Activated B cell treated with CpG ODN at 0.5 μM for 24 hours (primary cell): ENCODE measurements at places on chromosomes 5 and 9. TPM values are rescaled to one million over a fixed set of nuclear protein-coding genes. Genes with fewer than 3 reads are reported as not detected.

Gene NR6A1
- total RNA-seq: 2.3 and 3.1 TPM in 2 replicates

Gene TAF11L10
- not detected in 2 replicates for total RNA-seq

Gene GLRA1
- not detected in 2 replicates for total RNA-seq

Gene KIF4B
- total RNA-seq: not detected in 2 replicates

Gene CCNO
- not detected in 2 replicates for total RNA-seq

Gene OBP2B
- total RNA-seq: not detected in 2 replicates

Gene DAB2
- not detected in 2 replicates for total RNA-seq

Gene CD72
- total RNA-seq: 118 and 125 TPM in 2 replicates

DNA sequence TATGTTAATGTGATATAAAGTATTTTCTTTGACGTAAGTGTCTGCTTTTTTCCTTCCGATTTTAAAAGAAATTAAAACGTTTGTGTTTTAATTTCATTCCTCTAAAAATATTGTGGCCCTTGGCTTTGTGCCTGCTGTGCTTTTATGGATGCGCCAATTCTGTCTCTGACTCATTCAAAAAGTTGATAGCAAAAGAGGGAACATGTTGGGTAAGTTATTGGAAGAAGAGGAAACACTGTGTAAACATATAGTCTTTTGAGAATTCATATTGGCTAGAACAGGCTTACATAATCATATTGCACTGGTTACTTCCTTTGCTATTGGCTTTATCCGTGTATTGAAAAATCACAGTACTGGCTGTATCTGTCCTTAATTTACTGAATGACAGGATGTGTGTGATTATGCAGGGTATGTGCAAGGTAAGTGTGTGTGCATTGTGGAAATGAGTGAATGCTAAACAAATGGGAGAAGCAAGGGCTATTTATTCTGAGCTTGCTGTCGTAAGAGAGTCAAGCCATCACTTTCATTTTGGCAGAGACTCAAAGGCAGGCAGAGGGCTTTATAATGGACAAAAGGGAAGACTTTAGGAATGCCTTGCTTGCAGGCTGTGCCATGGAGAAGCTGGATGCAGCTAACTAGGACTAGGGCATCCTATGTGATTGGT, 67.8 kb downstream of the SGCD start:
- H3K27me3 ChIP-seq: no peaks in the 10 kb centered on the region
- no peak for DNase-seq
- H3K4me1 ChIP-seq: no peaks in the 10 kb centered on the region
- H3K4me3 ChIP-seq: no peak overlapping the region
- H3K36me3 ChIP-seq: no peaks in the 10 kb centered on the region
- no peak overlapping the region for H3K27ac ChIP-seq

GRCh38 chr5:13809921-13810320, 134.6 kb downstream of the DNAH5 start:
- H3K36me3 ChIP-seq: no peaks in the 10 kb centered on the region
- no peak overlapping the region for H3K4me3 ChIP-seq
- no peak overlapping the region for H3K27ac ChIP-seq
- no peak for DNase-seq

GRCh38 chr5:72383726-72384125, 63.6 kb downstream of the PTCD2 start:
- H3K27ac ChIP-seq: no peak overlapping the region
- H3K27me3 ChIP-seq: peaks cover 3% of the 10 kb centered on the region
- H3K36me3 ChIP-seq: no peaks in the 10 kb centered on the region
- H3K4me3 ChIP-seq: no peak overlapping the region

- peaks cover 5% of the 10 kb centered on the region for H3K27me3 ChIP-seq
- H3K27ac ChIP-seq: no peak overlapping the region
- no peak for DNase-seq
- no peak overlapping the region for H3K4me3 ChIP-seq
- H3K36me3 ChIP-seq: no peaks in the 10 kb centered on the region
- H3K4me1 ChIP-seq: no peaks in the 10 kb centered on the region
These were observed 74.0 kb downstream of the NSG2 start for GRCh38 chr5:174119468-174119881.

DNA sequence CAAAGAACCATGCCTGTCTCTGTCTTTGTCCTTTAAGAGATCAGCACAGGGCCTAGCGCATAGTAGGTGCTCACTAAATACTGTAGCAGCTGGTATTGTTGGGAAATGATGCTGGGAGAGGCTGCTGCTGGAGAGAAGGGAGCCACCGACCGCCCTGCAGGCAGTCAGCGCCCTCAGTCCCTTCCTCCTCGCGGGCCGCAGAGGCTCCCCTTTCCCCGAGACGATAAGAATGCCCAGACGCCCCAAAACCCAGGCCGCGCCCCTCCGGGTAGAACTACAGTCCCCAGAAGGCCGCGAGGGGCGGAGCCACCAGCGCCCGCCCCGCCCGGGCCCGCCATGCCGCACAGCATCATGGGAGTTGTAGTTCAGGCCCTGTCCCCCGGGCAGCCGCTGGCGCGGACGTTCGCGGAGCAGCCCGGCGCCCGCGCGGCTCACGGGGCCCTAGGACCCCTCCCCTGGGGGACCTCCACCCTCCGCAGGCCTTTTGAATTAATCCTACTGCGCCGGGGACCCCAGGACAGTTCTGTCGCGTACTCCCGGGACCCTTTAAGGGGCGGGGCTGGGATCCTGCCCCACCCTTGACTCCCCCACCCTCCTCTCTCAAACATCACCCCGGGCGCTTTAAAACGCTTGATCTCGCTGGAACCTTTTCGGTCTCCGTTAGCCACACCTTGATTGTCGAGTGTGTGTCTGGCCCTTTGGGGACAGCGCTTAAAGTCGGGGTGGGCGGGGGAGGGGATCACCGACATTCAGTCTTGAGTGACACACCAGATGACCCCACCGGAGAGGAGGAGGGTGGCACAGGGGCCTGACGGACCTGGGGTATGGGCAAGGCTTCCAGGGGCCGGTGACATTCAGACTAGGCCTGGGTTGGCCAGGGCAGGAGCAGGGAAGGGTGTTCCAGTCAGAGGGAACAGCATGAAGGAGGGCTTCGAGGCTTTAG, 24.8 kb upstream of the IER5L start:
- H3K27me3 ChIP-seq: peaks cover 6% of the 10 kb centered on the region
- peak overlapping the region; percentile 73 for H3K27ac ChIP-seq
- peak overlapping the region; percentile 81 for H3K4me3 ChIP-seq
- no peaks in the 10 kb centered on the region for H3K4me1 ChIP-seq

GRCh38 chr9:137590469-137591383, at the start of gene ZMYND19:
TSS of gene ZMYND19 (minus strand) at chr9:137590512. CDS start at chr9:137590263, 249 bp downstream.
- H3K27me3 ChIP-seq: peaks cover 1% of the 10 kb centered on the region
- H3K4me3 ChIP-seq: peak within 1 kb of the TSS; percentile 98
- DNase-seq: peak; percentile 95
- H3K27ac ChIP-seq: peak within 1 kb of the TSS; percentile 92
- peaks cover 6% of the 10 kb centered on the region for H3K4me1 ChIP-seq
- H3K36me3 ChIP-seq: peaks cover 27% of the 10 kb centered on the region

GRCh38 chr9:89991204-89991790, 386.5 kb downstream of the GADD45G start:
- DNase-seq: no peak
- H3K27ac ChIP-seq: no peak overlapping the region
- H3K27me3 ChIP-seq: no peaks in the 10 kb centered on the region
- no peak overlapping the region for H3K4me3 ChIP-seq
- H3K4me1 ChIP-seq: no peaks in the 10 kb centered on the region

GRCh38 chr9:89866701-89867100, 261.9 kb downstream of the GADD45G start:
- DNase-seq: no peak
- H3K36me3 ChIP-seq: no peaks in the 10 kb centered on the region
- H3K27me3 ChIP-seq: no peaks in the 10 kb centered on the region
- H3K27ac ChIP-seq: no peak overlapping the region

DNA sequence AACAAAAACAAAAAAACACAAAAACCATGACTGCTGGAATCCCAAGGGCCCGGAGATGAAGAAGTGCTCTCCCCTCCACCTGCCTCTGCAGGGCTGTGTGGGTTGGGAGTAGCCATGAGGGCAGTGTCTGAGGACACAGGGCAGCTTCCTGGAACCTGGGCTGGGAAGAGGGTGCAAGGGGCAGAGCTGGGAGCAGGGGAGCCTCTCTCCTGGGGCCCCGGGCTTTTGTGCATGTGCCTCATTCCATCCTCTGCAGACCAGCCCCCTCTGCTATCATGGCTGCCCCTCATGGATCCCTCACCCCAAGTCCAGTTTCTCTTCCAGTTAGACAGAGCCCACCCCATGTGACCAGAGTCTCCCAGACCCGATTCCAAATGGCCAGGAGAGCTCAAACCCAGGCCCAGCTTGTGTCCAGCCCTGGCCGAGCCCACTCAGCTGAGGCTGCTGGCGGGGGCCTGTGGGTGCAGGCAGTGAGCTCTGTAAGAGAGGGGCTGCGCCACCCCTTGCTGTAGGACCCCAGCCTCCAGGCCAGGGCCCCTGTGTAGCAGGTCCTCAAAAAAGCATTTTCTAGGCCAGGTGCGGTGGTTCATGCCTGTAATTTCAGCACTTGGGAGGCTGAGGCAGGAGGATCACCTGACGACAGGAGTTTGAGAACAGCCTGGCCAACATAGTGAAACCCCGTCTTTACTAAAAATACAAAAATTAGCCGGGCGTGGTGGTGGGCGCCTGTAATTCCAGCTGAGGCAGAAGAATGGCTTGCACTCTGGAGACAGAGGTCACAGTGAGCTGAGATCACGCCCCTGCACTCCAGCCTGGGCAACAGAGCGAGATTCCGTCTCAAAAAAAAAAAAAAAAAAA, 44.5 kb downstream of the PLPP7 start:
- no peak overlapping the region for H3K27ac ChIP-seq
- peaks cover 3% of the 10 kb centered on the region for H3K4me1 ChIP-seq
- H3K36me3 ChIP-seq: no peaks in the 10 kb centered on the region
- DNase-seq: no peak
- H3K4me3 ChIP-seq: no peak overlapping the region

DNA sequence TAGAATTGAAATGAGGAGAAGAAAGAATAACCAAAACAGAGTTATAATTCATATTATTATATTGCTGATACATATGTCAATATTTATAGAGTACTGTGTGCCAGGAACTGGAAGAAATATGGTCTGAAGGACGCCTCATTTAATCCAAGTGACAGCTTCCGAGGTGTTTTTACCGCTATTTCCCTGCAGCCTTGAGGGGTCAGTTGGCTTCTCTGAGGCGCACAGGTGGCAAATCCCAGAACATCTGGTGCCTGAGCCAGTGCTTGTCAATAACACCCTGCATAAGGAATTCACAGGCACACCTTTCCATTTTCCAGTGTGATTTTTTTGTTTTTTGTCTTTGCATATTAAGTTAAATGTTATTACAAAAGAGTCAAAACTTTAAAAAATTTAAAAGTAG, 43.3 kb upstream of the CTSL start:
- no peaks in the 10 kb centered on the region for H3K27me3 ChIP-seq
- no peak for DNase-seq
- no peaks in the 10 kb centered on the region for H3K4me1 ChIP-seq
- H3K4me3 ChIP-seq: no peak overlapping the region
- no peak overlapping the region for H3K27ac ChIP-seq

GRCh38 chr9:121700832-121701419, 49.5 kb downstream of the DAB2IP start:
- no peak overlapping the region for H3K27ac ChIP-seq
- no peaks in the 10 kb centered on the region for H3K36me3 ChIP-seq
- H3K4me1 ChIP-seq: peaks cover 26% of the 10 kb centered on the region

DNA sequence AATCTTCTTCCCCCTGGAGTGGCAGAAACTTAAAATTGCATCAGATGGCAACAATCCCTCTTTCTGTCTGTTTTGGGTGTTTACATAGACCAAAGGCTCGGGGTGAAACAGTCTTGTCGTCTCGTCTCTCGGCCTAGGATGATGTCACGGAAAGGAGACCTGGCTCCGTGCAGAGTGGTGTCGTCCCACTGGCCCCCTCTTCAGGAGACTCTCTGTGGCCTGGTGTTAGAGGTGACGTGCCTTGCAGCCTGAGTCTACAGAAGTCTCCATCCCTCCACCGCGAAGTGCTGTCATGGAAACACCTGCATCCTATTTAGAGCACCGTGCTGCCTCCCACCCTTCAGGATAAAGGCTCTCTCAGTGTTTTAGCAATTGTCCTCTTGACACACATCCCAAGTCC, 409.7 kb downstream of the IRX1 start:
- H3K36me3 ChIP-seq: no peaks in the 10 kb centered on the region
- H3K27ac ChIP-seq: no peak overlapping the region
- no peak for DNase-seq
- H3K27me3 ChIP-seq: no peaks in the 10 kb centered on the region
- H3K4me1 ChIP-seq: no peaks in the 10 kb centered on the region

GRCh38 chr5:78979909-78980308, 5.2 kb downstream of the ARSB start:
- no peak overlapping the region for H3K4me3 ChIP-seq
- no peak for DNase-seq
- H3K27me3 ChIP-seq: no peaks in the 10 kb centered on the region
- peaks cover 9% of the 10 kb centered on the region for H3K36me3 ChIP-seq

- H3K4me3 ChIP-seq: no peak overlapping the region
- H3K27ac ChIP-seq: no peak overlapping the region
- DNase-seq: no peak
- H3K36me3 ChIP-seq: no peaks in the 10 kb centered on the region
These were observed 1176.1 kb downstream of the CDH9 start for GRCh38 chr5:25862276-25862675.

GRCh38 chr5:1522601-1523479, 920 bp downstream of the LPCAT1 start:
- peak overlapping the region; percentile 74 for H3K27ac ChIP-seq
- H3K4me3 ChIP-seq: peak overlapping the region; percentile 91
- H3K4me1 ChIP-seq: peaks cover 60% of the 10 kb centered on the region
- H3K27me3 ChIP-seq: no peaks in the 10 kb centered on the region

DNA sequence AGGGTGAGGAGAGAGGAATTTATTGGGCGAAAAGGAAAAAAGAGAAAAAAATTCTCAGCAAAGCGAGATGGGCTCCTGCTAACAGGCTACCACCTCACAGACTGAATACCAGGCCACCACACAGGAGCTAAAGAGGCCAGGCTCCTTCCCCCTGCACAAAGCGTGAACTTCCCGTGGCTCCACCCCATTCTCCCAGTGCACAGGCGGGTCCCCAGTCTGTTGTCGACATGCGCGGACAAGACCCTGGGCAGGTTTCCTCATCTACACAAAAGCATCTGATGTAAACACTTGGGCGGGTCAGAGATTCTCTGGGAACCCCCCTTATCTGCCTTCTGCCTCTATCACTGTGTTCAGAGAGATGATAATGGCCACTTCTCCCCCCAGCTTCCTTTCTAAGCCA, 34.2 kb downstream of the IL31RA start:
- no peaks in the 10 kb centered on the region for H3K4me1 ChIP-seq
- no peak overlapping the region for H3K27ac ChIP-seq
- no peak overlapping the region for H3K4me3 ChIP-seq
- H3K36me3 ChIP-seq: no peaks in the 10 kb centered on the region
- H3K27me3 ChIP-seq: peaks cover 9% of the 10 kb centered on the region
- DNase-seq: no peak

GRCh38 chr5:10987276-10987924, 226.4 kb upstream of the DAP start:
- no peak overlapping the region for H3K27ac ChIP-seq
- peaks cover 5% of the 10 kb centered on the region for H3K4me1 ChIP-seq
- peaks cover 33% of the 10 kb centered on the region for H3K27me3 ChIP-seq

- H3K27me3 ChIP-seq: peaks cover 71% of the 10 kb centered on the region
- peaks cover 4% of the 10 kb centered on the region for H3K36me3 ChIP-seq
- peak overlapping the region; percentile 81 for H3K4me3 ChIP-seq
- peaks cover 23% of the 10 kb centered on the region for H3K4me1 ChIP-seq
These were observed 191.8 kb downstream of the MEF2C start for GRCh38 chr5:88691230-88691582.
